ENCODE measurements at places on chromosomes 3 and 15. TPM values are rescaled to one million over a fixed set of nuclear protein-coding genes. Genes with fewer than 3 reads are reported as not detected.

SOX14 gene
- total RNA-seq, result not detected

CD96 gene
- 290 TPM for total RNA-seq

IL5RA gene
- not detected for total RNA-seq

RBP2 gene
- total RNA-seq, result not detected

RHCG gene
- total RNA-seq, result not detected

PTH1R gene
- total RNA-seq, result not detected
